MV-4-11 (cell line): ENCODE measurements at places on chromosomes 1 and 21.

DNA sequence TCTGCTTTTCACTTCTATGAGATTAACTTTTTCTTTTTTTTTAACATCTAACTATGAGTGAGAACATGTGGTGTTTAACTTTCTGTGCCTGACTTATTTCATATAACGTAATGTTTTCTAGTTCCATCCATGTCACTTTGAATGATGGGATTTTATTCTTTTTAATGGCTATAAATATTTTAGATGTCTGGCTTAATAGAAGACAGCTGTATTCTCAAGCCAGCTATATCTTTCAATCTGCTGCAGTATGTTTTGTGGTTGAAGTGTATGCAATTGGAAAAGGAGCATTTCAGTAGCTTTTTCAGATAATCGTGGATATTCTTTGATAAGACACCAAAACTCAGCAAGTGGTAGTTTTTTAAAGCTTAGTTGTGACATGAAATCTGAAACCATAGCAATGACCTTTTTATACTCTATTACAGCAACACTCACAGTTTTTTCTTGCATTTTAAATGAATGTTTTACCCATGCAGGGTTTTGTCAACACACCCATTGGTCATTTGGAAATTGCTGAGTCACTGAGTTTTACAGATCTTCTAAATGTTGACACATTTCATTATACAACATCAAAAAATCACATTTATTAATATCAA lies 5.7 kb upstream of the SVBP start:
- no peak for DNase-seq

DNA sequence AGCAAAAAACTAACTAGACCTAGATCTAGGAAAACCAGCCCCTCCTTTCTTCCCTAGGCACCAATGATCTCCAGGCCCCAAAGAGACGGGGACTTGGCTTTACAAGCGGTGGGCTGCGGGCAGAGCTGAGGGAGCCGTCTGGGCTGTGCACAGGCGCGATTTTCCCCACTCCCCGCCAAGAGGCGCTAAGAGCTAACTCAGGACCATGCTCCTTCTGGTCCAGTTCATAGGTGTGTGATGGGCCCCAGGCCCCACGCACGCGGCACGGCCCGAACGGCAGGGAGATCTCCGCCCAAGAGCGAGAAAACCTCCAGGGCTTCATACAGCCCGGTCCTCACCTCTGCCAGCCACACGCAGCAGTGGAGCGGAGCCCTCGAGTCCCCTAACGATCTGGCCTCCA lies 7.5 kb upstream of the GPR153 start:
- no peak for DNase-seq

- no peak for DNase-seq
These were observed 23.8 kb upstream of the LRRC8C start for GRCh38 chr1:89608984-89609725.

DNA sequence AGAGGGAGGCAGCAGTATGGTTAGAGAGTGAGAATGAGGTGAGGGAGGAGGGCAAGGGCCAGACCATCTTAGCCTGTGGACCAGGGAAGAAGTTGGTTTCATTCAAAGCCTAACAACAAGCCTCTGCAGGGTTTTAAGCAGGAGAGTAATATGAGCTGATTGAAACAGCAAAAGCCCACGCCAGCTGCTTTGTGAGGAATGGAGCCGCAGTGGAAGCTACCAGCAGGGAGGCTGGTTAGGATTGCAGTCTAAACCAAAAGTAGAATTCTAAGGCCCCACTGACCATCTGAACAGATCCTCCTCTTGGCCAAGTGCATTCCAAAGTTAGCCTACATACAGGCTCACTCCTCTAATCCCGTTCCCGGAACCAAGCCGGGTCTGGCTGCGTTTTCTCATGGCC lies 44.8 kb downstream of the OLFML3 start:
- no peak for DNase-seq

DNA sequence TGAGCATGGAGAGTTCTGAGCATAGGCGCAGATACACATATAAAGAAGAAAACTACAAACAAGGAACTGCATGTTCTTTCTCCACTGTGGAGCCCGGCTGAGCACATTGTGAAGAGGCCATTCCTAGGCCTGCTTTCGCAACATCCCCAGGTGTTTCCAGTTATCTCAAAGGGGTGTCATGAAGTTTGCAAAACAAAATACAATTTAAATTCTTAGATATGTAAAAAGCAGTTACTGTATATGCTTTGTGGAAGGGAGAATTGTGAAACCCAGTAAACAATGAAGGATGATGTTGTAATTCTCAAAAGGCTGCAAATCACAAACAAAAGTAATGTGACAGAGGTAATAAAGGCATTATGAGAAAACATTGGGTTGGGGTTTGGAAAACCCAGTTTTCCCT lies 98.6 kb upstream of the ZNF644 start:
- no peak for DNase-seq

DNA sequence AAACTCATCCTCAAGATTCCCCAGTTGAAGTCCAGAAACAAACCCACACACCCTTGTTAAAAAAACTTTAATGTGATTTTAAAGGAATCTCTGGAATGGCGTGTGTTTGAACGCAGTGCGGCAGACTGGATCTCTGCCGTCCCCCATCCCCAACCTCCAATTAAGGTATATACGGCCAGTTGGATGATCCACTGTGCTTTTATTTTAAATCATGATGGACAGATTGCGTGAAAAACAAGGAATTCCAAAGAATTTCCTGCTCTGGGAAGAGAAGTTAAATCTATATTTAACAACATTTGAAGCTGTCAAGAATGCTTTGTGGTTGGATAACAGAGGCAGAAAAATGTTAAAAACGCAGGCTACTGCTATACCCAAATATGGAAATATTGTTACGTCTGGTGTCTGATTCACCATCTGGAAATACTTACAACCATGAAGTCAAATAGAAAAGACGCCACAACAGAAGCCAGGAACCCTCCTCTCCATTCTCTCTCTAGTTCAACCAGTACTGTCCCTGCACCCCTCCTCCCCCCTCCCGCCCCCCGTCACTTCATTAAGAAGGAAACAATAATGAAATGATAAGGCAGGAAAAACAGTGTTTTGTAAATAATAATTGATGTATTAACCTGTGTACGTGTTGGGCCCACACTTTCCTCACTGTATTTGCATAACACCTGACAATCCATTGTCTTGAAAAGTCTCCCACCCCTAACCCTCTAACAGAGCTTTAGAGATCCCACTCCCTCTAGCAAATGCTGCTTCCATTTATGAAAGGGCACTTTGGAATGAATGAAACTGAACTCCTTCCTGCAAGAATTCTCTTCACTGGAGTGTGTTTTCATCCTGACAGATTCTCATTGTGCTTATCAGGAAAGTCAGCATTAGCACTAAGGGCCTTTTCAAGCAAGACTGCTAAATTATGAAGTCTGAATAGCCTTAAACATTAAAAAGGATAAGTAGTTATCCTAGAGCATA lies 2.0 kb upstream of the CCN1 start:
- DNase-seq: no peak

DNA sequence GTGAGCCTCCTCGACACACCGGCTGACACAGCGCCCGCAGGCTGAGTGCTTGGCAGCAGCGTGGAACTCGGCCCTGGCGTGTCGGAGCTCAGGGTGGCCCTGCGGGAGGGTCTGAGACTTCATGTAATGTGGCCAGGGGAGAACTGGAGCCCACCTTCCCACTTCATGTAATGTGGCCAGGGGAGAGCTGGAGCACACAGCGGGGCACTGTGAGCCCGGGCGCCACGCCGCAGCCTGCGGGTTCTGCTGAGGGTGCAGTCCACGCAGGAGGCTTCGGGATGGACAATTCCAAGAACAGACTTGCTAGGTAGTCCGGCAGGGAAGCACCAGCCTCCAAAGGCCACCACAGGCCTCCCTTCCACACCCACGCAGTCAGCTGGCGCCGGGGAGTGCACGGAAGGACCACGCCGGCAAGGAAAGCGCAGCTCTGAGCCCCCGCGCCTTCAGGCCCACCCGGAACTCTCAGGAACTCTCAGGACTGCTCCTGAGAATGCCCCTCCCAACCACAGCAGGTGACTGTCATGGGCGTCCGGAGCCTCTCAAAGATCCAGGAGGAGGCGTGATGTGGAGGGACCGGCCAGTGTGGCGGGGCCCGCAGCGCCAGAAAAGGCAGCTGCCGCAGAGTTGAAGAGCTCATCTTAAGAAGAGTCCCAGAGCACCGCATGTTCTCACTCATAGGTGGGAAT lies 19.3 kb upstream of the ADARB1 start:
- no peak for DNase-seq

GRCh38 chr1:80048716-80049115 lies 1042.2 kb upstream of the ADGRL4 start:
- DNase-seq: no peak

DNA sequence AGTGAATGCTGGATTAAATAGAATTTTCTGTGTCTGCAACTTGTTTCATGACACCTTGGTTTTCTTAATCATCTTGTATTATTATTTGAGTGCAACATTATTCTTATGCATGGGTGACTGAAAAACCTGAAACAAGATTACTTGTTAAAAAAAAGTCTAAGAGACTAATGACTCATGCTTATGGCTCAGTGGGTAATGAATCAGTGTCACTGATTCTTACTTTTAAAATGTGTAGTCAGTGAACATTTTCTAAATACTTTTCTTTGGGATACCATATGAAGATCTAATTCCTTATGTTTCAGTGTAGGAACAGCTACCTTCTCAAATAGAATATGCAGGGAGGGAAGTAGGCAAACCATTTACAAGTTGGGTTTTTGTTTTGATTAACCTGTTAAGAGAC lies 65.5 kb downstream of the PRKAA2 start:
- no peak for DNase-seq

DNA sequence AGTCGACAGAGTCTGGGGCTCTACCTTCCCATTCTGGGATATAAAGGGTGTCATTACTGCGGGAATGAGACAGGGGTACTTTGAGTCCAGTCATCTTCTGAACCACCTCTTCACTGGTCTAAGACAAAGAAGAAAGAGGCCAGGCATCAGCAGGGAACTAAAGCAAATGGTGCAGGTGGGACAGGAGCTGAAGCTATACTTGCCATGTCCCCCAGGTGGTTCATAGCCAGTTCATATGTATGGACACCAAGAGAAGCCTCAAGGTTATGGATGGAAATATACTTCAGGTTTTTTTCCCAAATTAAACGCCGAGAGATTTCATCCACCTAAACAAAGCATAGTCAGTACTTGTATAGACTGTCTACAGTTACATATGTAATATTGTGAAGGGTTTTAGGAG lies 2.2 kb downstream of the CTSK start:
- DNase-seq: no peak

- DNase-seq: no peak
These were observed 1.8 kb downstream of the NR1I3 start for GRCh38 chr1:161235957-161236775.

DNA sequence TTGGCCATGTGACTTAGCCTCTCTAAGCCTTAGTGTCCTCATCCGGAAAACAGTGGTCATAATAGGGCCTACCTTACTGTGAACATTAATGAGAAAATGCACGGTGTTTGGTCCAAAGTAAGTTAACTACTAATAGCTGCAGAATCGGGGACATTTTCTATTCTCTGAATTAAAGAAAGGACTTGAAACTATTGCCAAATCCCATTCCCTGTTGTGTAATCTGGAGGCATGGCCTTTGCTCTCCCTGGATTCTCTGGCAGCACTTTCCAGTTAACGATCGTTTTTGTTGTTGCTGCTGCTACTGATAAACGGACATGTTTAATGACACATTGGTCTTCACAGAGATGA lies 30.5 kb downstream of the FMO4 start:
- DNase-seq: no peak

DNA sequence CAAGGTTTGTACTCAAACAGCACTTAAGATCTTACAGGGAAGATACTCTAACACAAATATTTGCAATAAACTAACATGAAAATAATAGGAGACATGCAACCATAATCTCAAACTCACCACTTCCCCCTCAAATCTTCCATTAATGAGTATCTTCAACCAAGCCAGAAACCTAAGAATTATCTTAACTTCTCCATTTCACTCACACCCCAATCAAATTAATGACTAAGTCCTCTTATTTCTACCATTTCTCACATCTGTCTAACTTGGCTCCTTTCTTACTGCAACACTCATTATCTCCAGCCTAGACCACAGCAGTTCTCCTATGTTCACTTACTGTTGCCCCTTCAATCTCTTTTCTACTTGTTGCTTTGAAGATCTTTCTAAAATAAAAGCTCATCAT lies 10.4 kb downstream of the RBBP5 start:
- DNase-seq: peak; percentile 52

- DNase-seq: no peak
These were observed 219.8 kb upstream of the PRMT6 start for GRCh38 chr1:106836708-106837107.

GRCh38 chr1:206962272-206962671 lies 8.0 kb downstream of the FCAMR start:
- peak; percentile 88 for DNase-seq

- no peak for DNase-seq
These were observed 97.7 kb downstream of the TMEM53 start for GRCh38 chr1:44576456-44577150.

- DNase-seq: no peak
These were observed 66.8 kb downstream of the PLPPR4 start for GRCh38 chr1:99331083-99331482.

- no peak for DNase-seq
These were observed 194.8 kb downstream of the NFIA start for GRCh38 chr1:61277121-61277690.

DNA sequence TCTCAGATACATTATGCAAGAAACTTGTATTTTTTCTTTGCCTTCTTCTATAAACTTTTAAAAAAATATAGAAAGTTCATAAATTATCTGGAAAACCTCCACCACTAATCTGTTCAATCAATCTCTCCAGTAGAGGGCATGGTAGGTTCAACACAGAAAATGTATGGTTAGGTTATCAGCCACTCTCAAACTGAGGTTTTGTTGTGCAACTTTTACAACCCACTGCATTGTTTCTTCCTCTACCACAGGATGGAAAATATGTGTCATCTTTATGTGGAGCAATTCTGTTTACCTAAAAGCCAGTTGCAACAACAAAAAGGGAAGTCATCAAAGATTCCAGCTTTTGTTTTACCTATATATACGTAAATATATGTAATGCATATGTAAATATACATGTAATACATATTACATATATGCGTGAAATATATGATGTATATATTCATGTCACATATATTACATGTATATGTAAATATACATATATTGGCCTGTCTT lies 3.0 kb upstream of the RGS2 start:
- DNase-seq: peak; percentile 98

GRCh38 chr1:53145942-53146708 lies 3.7 kb upstream of the SLC1A7 start:
- no peak for DNase-seq

DNA sequence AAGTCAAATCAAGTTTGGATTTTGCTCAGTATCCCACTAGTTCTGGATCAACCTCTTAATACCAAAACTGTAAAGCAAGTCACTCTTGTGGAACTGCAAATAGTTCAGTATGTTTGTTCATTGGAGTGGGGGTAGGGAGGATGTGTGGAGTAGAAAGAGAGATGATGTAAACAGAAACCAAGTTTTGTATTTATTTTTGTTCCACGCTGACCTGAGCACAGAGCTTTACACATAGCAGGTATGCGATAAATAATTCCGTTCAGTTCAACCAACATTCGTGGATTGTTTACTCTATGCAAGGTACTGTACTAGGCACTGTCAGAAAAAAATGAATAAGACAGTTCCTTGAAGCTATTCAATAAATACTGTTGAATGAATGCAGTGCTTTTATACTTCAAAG lies 4.5 kb upstream of the ZNF644 start:
- no peak for DNase-seq
